ENCODE measurements at places on chromosomes 1 and 21.

GRCh38 chr1:162530307-162530987, 31.1 kb upstream of the UAP1 start:
- no peak for DNase-seq

DNA sequence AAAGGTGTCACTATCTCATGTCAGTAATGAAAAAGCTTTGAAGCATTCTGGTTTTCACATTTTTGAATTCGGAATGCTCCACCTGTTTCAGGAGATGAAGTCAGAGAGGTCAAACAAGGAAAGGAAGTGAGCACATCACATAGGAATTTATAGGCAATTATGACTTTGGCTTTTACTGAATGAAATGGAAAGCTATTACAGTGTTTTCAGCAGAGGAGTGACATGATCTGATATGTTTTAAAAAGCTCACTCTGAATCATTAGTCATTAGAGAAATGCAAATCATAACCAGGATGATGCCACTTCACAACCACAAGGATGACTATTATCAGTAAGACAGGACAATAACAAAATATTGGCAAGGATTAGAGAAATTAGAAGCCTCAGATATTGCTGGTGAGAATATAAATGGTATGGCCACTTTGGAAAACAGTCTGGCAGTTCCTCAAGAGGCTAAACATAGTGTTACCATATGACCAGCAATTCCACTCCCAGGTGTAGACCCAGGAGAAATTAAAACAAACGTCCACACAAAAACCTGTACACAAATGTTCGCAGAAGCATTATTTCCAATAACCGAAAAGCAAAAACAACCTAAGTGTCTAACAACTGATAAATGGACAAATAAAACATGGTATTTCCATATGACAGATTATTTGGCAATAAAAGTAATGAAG, 7.5 kb downstream of the TAF1A start:
- DNase-seq, result no peak

GRCh38 chr1:173206816-173207568, at the start of gene TNFSF4:
TNFSF4 (minus strand) TSS chr1:173207331; CDS start chr1:173207176, 155 bp downstream.
- no peak for DNase-seq

- DNase-seq, result no peak
Measured at GRCh38 chr1:66752671-66753371, 562 bp downstream of the DYNLT5 start.

DNA sequence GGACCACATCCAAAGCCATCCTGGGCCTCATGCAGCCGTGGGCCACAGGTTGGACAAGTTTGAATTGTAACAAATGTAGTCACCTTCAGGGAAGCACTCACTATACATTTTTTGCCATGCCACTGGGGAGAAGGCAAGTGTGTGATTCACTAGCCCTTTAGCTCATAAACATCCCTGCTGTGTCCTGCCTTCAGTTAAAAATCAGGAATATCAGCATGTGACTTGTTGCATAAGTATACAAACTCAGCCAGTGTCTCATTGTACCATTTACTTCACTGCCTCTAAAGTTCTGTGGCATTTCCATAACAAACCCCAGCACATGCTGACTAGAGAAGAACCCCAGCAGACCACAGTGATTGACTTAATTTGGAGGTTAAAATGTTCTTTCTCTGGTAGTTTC, 142.0 kb upstream of the C1orf105 start:
- DNase-seq, result no peak

DNA sequence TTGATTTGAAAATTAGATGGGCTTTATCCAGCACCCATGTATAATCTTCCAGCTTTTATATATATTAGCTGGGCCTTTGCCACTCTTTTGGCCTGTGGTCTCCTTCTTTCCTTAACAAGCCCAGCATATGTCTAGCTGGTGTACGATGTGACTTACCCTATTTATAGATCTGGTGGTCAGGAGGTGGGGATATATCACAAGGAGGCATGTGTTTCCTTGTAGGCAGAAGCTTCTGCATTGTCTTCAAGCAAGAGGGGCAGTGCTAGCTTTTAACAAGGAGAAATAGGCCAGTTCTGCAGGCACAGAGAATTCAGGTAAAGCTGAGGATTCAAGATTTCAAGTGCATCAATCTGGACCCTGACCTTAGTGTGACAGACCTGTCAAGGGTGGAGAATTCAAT, 38.0 kb upstream of the DNASE2B start:
- DNase-seq, result no peak

- no peak for DNase-seq
Measured at GRCh38 chr1:115456441-115456961, 118.5 kb upstream of the NGF start.

DNA sequence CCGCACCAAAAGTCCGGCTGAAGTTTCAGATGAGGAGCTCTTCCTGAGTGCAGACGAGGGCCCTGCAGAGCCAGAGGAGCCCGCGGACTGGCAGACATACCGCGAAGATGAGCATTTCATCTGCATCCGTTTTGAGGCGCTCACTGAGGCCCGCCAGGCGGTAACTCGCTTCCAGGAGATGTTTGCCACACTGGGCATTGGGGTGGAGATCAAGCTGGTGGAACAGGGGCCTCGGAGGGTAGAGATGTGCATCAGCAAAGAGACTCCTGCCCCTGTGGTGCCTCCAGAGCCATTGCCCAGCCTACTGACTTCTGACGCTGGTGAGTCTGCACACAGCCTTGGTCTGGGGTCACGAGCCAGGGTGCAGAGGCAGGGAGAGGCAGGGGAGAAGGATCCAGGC, 84.7 kb downstream of the TRIM11 start:
- DNase-seq, result no peak

DNA sequence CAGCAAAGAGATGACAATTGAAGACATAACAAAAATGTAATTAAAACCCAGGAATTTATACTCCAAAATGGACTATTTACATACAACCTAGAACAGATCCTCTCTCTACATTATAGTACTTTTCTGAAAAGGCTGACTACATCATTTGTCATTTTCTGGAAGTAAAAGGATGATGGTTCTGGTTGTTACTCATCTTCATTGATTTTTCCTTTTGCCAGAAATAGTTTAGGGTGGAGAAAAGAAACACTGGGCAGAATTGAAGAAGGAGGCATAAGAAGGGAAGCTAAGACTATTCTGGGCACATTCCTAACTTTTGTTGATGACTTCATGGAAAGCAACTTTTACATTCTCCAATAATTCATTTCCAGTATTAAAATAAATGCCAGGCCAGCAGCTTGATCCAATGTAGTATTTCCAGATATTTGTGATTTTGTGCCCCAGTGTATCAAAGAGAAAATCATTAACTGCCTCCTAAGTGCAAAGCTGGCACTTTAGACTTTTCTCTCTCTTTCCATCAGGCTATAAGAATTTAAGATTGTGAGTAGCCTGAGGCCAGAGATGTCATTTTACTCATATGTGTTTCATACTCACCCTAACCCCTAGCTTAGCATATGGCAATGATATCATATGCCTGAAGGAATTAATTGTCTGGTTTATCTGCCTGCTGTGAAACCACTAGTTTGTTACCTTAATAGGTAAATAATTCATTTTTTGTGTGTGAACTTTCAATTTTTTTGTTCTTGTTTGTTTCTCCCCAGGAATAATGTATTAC, 369.5 kb upstream of the LYPLAL1 start:
- DNase-seq, result no peak

GRCh38 chr1:156372265-156372586, 3.2 kb downstream of the RHBG start:
- no peak for DNase-seq

- no peak for DNase-seq
Measured at GRCh38 chr1:200969726-200970561, 53.6 kb downstream of the KIF21B start.

- DNase-seq, result no peak
Measured at GRCh38 chr1:228004331-228004855, 2.4 kb upstream of the WNT3A start.

DNA sequence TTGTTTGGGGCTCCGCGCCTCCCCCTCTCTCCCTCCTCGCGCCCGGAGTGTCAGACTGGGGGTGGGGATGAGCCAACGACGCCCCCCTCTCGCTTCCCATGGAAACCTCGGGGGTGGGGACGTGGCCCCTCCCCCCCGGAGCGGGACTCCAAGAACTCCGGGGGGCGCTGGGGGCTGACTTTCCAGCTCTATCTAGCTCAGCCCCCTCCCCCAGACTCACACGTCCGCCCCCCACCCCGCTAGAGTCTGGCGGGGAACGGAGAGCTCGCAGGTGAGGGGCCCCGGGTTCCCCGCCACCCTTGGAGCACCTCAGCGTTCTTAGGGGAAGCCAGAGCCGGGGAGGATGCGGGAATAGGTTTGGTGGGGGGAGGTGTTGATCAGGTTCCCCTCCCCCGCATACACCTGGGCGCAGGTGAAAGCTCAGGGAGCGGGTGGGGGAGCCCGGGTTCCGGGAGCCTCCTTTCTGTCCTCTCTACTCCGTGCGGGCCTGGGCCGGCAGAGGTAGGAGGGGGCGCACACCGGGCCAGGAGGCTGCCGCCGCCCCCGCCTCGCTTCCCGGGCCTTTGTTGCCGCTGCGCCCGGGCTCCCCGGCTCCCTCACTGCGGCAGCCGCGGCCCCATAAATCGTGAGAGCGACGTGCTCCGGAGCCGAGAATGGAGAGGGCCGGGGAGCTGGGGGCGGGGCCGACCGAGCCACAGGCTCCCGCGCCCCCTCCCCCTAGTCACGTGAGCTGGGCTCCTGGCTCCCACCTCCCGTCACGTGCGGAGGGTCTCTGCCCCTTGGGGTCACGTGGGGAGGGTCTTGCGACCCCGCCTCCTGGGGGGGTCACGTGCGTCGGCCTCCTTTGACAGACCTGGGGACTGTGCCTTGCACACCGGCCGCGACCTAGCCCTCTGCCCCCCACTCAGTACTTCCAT, 1.9 kb downstream of the EFNA3 start:
- DNase-seq, result no peak

DNA sequence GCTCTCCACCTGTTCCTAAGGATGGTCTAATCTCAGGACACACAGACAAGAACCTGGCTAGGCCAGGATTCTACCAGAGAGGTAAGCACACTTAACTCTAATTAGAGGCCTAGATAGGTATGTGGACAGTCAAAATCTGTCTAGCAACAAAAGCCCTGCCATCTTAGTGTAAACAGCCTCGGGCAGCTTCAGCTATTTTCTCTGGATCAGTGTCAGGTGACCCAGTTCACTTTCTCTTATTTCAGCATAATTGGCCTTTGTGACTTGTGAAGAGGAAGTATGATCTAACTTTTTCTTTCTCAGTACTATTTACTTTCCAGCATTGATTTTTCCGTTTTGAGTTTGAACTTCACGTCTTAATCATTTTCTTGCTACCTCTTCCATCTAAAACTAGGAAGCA, 217.7 kb downstream of the CRB1 start:
- DNase-seq, result no peak

DNA sequence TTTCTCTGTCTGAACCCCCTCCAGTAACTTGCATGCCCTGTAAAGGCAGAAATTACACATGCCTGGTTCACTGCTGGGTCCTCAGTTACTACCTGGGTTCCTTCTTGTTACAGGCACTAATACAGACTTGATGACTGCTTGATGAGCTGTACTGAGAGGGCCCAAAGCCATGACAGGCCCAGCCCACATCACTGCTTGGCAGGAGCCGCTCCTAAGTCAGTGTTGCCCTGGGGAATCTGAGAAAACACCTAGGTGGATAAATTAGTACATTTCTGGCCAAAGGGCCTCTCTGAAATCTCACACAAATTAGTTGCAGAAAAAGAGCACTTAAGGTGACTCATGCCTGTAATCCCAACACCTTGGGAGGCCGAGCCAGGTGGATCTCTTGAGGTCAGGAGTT, 37.8 kb upstream of the IRF2BP2 start:
- no peak for DNase-seq

DNA sequence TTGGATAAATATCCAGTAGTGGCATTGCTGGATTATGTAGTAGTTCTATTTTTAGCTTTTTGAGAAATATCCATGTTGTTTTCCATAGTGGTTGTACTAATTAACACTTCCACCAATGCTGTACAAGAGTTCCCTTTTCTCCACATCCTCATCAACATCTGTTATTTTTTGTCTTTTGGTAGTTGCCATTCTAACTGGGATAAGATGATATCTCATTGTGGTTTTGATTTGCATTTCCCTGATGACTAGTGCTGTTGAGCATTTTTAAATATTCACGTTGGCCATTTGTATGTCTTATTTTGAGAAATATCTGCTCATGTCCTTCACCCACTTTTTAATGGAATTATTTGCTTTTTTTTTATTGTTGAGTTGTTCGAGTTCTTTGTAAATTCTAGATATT, 183.9 kb downstream of the PTPRU start:
- DNase-seq, result no peak

DNA sequence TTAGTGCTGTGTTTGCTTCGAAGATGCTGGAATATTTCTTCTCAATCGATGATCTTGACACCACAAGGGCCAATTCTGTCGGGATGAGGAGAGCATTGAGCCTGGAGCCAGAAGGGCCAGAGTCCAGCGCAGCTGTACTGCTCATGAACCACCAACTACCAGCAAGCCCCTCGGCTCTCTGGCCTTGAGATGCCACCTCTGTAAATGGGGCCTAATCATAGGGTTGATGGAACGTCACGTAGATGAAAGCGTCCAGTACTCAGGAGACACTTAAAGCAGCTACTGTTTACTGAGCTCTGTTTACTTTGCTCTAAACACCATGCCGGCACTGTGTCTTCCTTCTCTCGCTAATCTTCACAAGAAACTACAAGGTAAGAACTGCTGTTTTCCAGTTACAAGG, 26.3 kb downstream of the CCDC185 start:
- DNase-seq, result no peak

DNA sequence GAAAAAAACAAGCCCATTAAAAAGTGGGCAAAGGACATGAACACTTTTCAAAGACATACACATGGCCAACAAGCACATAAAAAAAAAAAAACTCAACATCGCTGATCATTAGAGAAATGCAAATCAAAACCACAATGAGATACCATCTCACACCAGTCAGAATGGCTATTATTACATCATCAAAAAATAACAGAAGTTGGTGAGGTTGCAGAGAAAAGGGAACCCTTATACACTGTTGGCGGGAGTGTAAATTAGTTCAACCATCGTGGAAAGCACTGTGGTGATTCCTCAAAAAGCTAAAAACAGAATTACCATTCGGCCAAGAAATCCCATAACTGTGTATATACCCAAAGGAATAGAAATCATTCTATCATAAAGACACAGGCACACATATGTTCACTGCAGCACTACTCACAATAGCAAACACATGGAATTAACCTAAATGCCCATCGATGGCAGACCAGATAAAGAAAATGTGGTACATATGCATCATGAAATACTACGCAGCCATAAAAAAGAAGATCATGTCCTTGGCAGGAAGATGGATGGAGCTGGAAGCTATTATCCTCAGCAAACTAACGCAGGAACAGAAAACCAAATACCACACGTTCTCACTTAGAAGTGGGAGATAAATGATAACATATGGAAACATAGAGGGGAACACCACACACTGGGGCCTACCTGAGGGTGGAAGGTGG, 70.1 kb downstream of the INTS7 start:
- DNase-seq, result no peak

- no peak for DNase-seq
Measured at GRCh38 chr1:156157506-156157905, 4.1 kb downstream of the SEMA4A start.

- no peak for DNase-seq
Measured at GRCh38 chr1:94329986-94330385, 88.2 kb upstream of the ABCD3 start.

- DNase-seq, result no peak
Measured at GRCh38 chr1:229803626-229804217, 177.7 kb downstream of the URB2 start.

- no peak for DNase-seq
Measured at GRCh38 chr1:24915816-24916602, 14.1 kb downstream of the RUNX3 start.

- DNase-seq, result no peak
Measured at GRCh38 chr1:183604038-183604808, 14.0 kb upstream of the NCF2 start.

- no peak for DNase-seq
Measured at GRCh38 chr1:113999233-113999632, 20.0 kb downstream of the OLFML3 start.

- no peak for DNase-seq
Measured at GRCh38 chr1:83693427-83694126, 305.4 kb downstream of the TTLL7 start.

Data from NK-92 treated with Interleukin-12 subunit alpha and Interleukin-12 subunit beta, amount 100 ng/mL, for 24 hours (cell line).